ENCODE measurements at places on chromosomes 16 and 17.

DNA sequence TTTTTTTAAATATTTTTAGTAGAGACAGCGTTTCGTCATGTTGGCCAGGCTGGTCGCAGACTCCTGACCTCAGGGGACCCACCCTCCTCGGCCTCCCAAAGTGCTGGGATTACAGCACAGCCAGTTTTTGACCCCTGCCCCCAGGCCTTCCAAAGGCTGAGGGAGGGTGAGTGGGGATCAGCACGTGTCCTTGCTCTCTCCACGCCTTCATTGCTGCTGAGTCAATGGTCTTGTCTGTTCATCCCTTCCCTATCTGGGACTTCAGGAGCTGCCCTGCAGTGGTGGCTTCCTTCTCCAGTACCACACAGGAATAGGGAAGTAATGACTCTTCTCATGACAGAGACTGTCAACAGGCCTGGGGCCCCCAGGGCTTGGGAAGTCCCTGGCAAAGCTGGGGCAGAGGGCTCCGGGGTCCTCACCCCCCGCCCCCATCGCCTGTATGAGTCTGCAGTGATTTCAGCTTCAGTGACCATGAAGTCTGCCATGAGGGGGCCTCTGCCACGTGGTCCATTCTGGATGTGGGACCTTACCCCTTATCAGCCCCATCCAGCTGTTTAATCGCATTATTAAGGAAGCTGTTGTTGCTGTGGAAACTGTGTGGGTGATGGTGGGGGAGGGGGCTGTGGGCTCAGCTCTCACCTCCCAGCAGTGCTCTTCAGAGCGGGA, 6.1 kb downstream of the ABCC3 start:
- no peak for DNase-seq

GRCh38 chr16:77863250-77863649, 74.9 kb downstream of the VAT1L start:
- DNase-seq = no peak

DNA sequence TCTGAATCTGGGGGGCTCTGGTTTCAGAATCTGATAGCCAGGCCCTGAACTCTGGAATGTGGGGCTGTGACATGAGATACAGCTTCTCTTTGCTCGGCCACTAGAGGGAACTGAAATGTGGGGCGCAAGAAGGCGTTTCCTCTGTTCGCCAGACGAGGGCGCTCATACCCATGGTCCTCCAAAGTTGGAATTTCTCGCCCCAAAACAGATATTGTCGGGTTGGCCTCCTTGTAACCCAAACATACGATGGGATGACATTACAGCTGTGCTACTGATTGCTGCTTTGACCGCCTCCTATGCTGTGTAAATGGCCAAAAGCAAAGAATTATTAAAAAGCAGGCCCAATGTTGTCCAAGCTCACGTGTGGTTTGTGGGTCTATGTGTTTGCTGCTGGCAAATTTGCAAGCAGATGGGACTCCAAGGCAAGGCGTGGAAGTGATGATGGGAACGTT, 13.1 kb upstream of the MSI2 start:
- DNase-seq = no peak

GRCh38 chr17:43669971-43670644, 8.4 kb upstream of the MEOX1 start:
- no peak for DNase-seq

DNA sequence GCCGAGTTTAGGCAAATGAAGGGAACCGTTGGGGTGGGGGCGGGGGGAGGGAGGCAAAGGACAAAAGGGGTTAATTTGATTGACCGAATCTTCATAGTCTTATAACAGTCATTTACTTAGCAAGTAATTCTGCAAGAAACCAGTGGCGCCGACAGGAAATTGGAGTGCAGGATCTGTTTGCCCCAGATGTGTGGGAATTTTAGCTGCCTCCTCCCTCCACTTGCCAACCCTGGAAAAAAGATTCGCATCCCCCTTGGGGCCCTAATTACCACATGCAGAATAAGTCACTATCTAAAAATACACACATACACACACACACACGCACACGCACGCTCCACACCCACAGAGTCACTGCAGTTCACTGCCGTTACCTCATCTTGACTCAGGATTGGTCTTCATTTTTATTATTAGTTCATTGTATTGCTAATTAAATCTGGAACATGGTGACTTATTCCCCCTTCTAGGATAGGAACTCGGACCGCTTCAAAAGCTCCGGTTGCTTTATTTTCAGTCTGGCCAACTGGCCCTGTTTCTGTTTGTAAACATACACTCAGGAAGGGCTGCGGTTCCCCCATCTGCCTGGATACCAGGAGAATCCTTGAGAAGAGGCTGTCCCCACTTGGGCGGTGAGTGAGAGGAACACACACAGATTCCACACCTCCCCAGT, 241.6 kb upstream of the SALL1 start:
- DNase-seq = no peak

- DNase-seq = no peak
Observed at GRCh38 chr17:71905376-71906031, 215.3 kb upstream of the SOX9 start.

GRCh38 chr17:75473246-75473645, 16.8 kb downstream of the TMEM94 start:
- no peak for DNase-seq

- DNase-seq = no peak
Observed at GRCh38 chr17:79981090-79981489, 54.6 kb downstream of the TBC1D16 start.

- no peak for DNase-seq
Observed at GRCh38 chr16:67707790-67708189, 11.3 kb downstream of the GFOD2 start.

DNA sequence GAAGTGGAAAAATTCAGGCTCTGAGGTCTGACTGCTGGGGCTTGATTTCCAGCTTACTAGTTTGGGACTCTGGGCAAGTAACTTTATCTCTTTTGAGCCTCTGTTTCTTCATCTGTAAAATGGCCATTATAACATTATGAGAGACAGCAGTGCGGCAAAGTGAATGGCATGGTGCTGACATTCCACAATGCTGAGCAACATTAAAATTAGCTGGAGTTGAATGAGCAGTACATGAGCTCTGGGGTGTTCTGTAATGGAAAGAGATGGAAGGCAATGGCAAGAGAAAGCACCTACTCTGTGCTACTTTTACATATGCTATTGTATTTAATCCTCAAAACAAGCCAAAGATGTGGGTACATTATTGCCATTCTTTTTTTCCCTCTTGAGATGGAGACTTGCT, 535.7 kb upstream of the CDH11 start:
- DNase-seq = no peak

GRCh38 chr17:45384047-45384788, 48.5 kb downstream of the ARHGAP27 start:
- DNase-seq = no peak

DNA sequence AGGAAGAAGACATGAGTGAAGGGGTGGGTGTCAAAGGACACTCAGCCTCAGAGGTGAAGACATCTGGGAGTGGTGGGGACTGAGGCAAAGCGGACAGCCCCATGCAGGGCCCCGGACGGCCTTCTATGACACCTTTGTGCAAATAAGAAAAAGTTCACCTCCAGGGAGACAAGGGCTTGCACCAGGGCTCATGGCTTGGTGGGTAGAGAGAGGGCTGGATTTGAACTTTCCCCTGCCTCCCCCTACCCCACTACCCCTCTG, 30.5 kb downstream of the LRRC75A start:
- no peak for DNase-seq

DNA sequence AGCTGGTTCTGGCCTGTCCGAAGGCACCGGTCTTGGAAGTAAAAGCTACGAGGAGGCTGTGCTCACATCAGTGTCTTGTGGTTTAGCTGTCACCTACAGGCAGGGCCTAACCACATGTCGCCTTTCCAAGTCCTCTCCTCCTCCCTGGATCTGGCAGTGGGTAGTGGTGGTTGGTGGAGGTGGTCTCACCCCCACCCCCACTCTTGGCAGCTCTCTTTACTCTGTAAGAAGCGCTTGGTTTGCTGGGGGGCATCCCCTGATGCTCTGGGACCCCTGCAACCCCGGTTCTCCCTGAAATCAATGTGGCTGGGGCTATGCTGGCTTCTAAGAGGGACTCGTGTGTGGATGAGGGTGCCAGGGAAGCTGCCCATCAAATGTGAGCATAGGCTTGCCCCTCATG, 68.3 kb downstream of the WIPI1 start:
- no peak for DNase-seq

GRCh38 chr16:85157813-85158742, 45.8 kb upstream of the CIBAR2 start:
- DNase-seq = no peak

DNA sequence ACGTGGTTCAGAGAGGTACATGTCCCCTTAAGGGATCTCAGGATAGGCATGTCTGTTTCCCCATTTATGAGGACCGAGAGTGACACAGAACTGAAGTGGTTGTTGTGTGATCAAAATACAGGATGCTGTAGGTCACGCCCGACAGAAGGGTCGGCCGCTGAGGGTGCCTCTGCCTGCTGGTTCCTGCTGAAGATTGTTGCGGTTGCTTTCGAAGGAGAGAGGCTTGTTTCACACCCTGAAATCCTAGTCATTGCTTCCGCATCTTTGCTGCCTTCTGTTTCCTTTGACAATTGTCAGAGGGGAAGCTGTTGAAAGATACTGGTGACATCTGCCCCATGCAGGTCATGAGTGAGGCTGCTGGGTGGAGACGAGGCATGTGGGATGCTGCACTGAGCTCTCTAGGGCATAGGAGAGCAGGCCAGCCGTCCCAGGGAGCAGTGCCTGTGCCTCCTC, 3.8 kb upstream of the NAT9 start:
- DNase-seq = no peak

DNA sequence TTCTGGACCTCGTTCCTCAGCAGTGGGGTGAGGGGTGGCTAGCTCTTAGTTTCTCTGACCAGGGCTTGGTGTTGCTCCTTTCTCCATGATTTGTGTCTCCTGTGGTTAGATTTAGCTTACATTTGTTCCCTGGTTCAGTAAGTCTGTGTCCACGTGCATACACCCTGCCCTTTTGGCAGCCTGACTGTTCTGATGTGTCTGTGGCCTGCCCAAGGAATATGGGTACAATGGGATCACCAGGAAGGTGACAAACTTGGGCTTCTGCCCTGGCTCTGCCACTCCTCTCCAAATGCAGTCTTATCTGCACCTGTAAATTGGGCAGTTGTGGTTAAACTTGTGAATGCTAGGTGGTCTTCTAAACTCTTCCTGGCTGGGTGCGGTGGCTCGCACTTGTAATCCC, 17.5 kb downstream of the ALKBH5 start:
- no peak for DNase-seq

- no peak for DNase-seq
Observed at GRCh38 chr17:43529947-43530287, 16.2 kb downstream of the ETV4 start.

DNA sequence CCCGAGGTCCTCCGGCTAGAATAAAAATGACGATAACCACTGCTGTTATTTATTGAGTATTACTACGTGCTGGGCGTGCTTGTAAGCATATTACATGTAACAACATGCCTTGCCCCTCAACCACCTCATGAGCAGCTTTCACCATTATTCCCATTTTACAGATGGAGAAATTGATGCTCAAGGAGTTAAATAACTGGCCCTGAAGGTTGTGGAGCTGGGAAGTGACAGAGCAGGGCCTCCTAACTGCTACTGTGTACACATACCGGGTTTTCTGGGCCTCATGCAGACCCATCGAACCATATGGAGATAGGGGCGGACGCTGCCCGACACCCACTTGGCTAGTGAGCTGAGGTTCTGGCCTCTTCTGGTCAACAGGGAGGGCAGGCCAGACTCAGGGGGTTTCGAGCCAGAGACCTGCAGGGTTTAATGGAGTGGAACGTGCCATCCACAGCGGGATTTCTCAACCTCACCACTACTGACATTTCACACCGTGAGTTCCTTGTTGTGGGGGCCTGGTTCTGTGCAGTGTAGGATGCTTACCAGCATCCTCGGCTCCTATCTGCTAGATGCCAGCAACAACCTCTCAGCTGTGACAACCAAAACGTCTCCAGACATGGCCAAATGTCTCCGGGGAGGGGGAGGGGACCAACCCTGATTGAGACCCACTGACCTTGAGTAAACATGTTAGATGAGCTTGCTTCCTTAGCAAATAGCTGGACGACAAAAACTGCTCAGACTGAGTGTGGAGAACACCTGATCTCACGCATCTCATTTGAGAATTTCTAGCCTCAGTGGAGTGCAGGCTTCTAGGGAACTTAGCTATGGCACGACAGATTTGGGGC, 432.0 kb downstream of the SLC39A11 start:
- no peak for DNase-seq

DNA sequence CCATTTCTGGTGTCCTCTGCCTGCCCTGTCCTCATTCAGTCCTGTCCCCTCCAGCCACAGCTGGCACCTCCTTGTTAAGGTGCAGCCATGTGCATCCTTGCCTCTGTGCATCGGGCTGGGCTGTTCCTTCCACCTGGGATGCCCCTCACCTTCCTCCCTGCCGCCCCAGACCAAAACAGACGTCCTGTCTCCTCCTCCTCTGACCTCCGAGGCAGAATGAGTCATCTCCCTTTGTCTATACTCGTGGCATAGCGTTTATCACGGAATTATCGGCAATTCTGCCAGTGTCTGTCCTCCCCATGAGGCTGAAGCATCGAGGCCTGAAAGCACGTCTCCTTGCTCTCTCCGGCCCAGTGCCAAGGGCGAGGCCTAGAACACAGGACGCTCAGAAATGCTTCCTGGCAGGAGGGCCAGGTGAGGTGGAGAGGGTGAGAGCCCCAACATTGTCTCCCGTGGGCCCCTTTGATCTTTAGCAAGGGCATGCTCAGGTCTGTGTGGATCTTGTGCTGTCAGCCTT, 4.6 kb downstream of the RAI1 start:
- no peak for DNase-seq

DNA sequence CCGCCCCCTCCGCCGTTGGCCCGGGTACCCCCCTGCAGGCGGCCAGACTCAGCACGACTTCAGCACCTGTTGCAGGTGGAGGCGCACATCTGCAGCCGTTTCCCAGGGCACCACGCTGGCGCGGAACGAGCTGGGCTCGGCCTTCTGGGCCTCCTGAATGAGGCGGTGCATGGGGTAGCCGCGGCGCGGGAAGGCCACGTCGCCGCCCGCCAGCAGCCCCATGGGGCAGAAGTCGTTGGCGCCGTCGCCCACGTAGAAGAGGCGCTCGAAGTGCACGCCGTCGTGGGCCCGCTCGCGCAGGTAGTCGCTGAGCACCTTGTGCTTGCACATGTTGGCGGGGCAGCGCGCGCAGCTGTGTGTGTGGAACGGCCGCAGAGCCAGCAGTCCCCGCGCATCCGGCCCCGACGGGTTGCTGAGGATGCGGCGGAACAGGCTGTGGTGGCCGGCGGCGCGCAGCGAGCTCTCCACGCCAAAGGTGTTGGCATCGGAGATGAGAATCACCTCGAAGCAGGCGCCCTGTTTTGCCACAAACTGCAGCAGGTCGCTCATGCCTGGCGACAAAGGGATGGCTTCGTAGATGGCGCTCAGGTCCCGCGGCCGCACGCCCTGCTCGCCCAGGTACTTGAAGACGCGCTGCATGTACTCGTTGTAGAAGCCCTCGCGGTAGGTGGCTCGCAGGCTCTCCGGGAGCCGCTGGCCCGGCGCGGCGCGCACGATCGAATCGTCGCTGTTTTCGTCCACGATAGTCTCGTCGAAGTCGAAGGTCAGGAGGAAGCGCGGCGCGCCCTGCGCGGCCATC, 6.2 kb downstream of the PHOSPHO1 start:
- no peak for DNase-seq

DNA sequence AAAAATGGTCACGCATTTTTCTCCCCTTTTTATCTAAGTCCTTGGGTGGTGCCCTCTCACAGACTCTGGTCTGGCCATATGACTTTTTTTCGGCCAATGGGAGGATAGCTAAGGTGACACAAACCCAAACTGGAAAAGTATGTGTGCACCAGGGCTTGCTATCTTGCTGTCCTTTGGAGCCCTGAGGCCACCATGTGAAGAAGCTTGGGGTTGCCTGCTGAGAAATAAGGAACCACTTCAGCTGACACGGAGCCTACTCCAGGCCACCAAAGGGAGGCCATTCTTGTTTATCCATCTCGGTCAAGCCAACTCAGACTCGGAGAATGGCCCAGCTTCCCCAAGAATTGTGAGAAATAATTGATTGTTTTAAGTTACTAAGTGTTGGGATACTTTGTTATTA, 111.4 kb upstream of the ZFHX3 start:
- no peak for DNase-seq
